Naive thymus-derived CD8-positive, alpha-beta T cell (primary cell): ENCODE measurements at places on chromosomes 13 and 19. TPM values are rescaled to one million over a fixed set of nuclear protein-coding genes. Genes with fewer than 3 reads are reported as not detected.

The NOVA2 gene
- total RNA-seq = not detected

The WASF3 gene
- total RNA-seq = 0.16 TPM

The GRIK5 gene
- total RNA-seq = 0.25 TPM

The MAP2K2 gene
- total RNA-seq = 134 TPM

The FAM124A gene
- total RNA-seq = not detected

The MYO16 gene
- total RNA-seq = not detected

The PSG2 gene
- not detected for total RNA-seq

The EBPL gene
- 31.2 TPM for total RNA-seq

The PSPN gene
- total RNA-seq = 3.7 TPM

The PEAK3 gene
- 0.14 TPM for total RNA-seq

The C19orf81 gene
- 1.9 TPM for total RNA-seq

The CPAMD8 gene
- 7.5 TPM for total RNA-seq

The SLC27A5 gene
- 19.9 TPM for total RNA-seq

The POSTN gene
- total RNA-seq = not detected

The TPRX1 gene
- total RNA-seq = not detected

The ZNF562 gene
- 27.0 TPM for total RNA-seq

The ZNF530 gene
- total RNA-seq = 11.6 TPM

The IGLON5 gene
- total RNA-seq = not detected

The ZNF546 gene
- total RNA-seq = 22.0 TPM

The RAD23A gene
- total RNA-seq = 125 TPM

The PLPPR3 gene
- not detected for total RNA-seq

The CEACAM21 gene
- total RNA-seq = 59.1 TPM

The LRRC63 gene
- total RNA-seq = 0.62 TPM

The PTPRS gene
- total RNA-seq = 11.6 TPM
